Suppressor macrophage treated with lipopolysaccharide for 4 hours (primary cell): ENCODE measurements at places on chromosomes 16 and 17.
A peak's percentile ranks its signal among the peaks of the same experiment; 100 is the strongest.

DNA sequence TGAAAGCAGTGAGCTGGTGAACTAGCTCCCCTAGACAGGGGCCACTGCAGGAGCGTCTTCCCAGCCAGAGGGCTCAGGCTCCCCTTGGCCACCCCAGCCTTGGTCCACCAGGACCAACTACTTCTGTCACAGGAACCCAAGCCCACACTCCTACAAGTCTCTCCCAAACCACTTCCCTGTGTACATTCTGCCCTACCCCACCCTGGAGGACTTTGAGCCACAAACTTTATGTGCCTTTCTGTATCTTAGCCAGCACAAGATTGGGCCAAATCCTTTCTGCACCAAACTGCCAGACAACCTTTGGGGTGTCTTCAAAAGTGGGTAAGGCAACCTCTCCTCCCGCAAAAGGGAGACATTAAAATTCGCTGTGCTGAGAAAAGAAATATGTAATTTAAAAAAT is 31.6 kb downstream of the EFCAB5 start:
- no peak for DNase-seq

- peak; percentile 89 for DNase-seq
Observed at GRCh38 chr17:64074704-64075426, 54.4 kb upstream of the ICAM2 start.

GRCh38 chr17:79843816-79844800 is 4.9 kb upstream of the CBX4 start:
- DNase-seq, result peak; percentile 56

- peak; percentile 51 for DNase-seq
Observed at GRCh38 chr17:75078284-75079022, 9.3 kb upstream of the SLC16A5 start.

DNA sequence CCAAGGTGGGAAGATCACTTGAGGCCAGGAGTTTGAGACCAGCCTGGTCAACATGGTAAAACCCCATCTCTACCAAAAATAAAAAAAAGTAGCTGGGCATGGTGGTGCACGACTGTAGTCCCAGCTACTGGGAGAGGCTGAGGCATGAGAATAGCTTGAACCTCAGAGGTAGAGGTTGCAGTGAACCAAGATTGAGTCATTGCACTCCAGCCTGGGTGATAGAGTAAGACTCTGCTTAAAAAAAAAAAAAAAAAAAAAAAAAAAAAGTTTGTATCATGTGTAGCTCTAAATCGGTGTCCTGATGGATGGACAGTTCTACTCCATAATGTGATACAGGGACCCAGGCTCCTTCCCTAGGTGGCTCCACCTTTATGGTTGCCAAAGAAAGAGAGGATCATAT is 497.1 kb upstream of the RBFOX1 start:
- DNase-seq, result no peak

DNA sequence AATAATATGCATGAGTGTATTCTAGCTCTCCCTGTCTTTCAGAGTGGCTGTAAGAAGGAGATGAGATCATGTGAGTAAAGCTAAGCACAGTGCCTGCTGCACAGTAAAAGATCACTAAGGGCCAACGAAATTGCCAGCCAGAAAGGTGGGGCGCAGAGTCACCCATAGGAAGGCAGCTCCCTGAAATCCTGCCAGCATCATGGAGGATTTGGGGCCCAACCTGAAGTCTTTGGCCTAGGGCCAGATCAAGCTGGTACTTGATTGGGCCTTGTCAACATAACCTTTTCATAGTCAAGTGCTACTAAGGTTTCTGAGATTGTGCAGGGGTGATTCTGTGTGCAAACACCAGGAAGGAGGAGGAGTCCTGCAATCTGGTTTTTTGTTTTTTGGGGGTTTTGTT is 16.5 kb downstream of the SCNN1B start:
- no peak for DNase-seq

GRCh38 chr17:67315865-67316264 is 50.5 kb downstream of the PSMD12 start:
- peak; percentile 41 for DNase-seq

- no peak for DNase-seq
Observed at GRCh38 chr17:29299031-29299430, 5.1 kb upstream of the NUFIP2 start.

DNA sequence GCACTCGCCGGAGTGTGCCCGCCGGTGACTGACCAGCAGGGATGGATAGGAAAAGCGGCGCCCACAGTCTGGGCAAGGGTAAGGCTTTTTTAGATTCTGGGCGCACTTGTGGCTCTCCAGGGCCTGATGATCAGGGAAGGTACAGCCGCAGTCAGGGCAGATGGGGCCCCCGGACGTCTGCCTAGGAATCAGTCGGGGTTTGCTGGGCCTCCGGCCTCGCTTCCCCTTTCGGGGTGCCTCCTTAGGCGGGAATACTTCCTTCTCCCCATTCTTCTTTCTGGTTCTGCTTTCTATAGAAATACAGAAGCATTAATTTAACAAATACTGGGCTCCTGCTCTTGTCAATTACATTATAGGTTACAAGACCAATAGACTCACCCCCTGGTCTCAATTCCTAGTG is 5.0 kb downstream of the ZNF689 start:
- peak; percentile 39 for DNase-seq

- DNase-seq, result no peak
Observed at GRCh38 chr17:40072735-40073346, 10.1 kb downstream of the THRA start.

DNA sequence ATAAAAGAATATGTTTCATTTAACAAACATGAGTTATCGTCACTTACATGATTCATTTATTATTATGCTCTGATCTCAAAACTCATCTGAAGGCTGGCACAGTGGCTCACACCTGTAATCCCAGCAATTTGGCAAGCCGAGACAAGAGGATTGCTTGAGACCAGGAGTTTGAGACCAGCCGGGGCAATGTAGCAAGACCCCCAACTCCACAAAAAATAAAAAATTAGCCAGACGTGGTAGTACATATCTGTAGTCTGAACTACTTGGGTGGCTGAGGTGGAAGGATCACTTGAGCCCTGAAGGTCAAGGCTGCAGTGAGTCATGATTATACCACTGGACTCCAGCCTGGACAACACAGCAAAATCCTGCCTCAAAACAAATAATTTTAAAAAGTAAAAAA is 16.0 kb downstream of the APPBP2 start:
- no peak for DNase-seq

DNA sequence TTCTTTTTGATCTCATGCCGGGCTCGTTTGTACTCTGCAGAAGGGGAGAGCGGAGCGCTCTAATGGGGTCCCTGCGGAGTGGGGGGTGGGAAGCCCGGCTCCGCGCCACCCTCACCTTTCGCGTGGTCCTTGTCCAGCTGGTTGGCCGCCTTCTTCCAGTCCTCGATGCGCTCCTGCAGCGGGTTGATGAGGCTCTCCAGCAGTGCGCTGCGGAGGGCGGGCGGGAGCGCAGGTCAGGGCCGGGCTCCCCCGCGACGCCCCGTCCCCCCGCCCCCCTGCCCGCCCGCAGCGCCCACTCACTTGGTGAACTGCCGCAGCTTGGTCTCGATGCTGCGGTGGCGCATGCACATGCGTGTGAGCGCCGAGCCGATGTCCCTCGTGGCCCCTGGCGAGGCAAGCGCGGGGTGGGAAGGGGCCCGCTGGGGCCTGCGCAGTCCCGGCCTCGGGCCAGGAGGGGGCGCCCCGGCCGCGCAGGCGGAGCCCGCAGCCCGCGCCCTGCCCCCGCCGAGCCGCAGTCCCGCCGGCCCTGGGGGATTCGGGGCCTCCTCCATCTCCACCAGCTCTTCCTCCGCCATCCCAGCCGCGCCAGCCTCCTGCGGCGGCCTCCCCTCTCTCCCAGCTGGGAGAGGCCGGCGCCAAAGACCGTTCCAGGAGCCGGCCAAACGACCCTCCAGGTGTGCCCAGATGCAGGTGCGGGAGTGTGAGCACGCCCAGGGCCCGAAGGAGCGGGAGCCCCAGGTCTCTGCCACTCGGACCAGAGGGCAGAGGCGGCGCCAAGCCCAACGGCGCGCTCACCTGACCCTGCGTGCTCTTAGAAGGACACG is 6.0 kb downstream of the MTSS2 start:
- DNase-seq, result no peak

DNA sequence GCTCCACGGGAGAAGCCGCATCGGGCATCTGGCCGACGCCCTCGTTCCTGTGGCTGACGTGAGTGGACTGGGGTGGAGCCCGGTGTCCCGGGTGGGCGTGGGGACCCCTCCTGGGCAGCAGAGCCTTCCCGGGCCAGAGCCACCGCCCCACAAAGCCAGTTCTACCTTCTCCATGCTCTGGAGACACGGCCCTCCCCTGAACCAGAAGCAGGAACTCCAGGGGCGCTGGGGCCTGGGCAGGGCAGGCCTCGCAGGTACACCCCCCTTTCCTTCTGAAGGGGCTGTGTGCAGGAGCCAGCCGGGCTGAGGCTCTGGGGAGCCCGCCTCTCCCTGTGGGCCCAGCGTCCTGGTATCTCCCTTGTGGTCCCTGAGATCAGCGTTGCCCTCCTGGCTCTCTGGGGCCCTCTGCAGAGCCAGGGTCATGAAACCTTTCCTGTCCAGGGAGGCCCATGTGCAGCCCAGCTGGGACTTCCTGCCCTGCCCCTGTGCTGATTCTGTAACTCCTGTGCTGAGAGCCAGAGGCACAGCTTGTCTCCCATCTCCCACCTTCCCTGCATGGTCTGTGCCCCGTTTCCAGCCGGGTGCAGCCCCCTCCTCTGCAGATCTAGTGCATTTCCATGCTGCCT is 6.5 kb downstream of the PIGQ start:
- DNase-seq, result no peak

DNA sequence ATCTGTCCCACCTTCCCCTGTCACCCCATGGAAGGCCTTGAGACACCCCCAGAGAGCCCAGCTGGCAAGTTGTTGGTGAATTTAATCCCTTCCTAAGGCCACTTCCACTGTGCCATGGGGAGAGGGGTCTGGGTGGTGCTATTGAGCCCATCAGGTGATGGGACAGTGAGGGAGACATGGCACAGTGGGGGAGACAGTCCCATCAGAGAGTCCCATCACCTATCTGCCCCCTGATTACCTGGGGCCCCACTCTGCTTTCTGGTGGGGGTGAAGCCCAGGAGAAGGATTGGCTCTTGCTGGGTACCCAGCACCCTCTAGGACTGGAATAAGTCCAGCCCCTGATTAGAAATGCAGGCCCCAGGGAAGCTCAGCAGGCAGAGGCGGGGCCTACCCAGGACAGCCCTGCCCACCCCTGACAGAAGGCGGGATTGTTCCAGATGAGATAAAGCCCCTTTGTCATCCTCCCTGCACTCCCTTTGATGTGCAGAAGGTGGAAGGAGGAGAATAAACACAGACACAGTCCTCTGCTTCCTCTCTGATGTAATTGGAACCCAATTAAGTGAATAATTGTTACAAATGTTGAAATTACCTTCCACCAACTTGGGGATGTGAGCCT is 18.9 kb downstream of the TMEM132E start:
- DNase-seq, result no peak

- no peak for DNase-seq
Observed at GRCh38 chr16:82684256-82684655, 57.5 kb downstream of the CDH13 start.

DNA sequence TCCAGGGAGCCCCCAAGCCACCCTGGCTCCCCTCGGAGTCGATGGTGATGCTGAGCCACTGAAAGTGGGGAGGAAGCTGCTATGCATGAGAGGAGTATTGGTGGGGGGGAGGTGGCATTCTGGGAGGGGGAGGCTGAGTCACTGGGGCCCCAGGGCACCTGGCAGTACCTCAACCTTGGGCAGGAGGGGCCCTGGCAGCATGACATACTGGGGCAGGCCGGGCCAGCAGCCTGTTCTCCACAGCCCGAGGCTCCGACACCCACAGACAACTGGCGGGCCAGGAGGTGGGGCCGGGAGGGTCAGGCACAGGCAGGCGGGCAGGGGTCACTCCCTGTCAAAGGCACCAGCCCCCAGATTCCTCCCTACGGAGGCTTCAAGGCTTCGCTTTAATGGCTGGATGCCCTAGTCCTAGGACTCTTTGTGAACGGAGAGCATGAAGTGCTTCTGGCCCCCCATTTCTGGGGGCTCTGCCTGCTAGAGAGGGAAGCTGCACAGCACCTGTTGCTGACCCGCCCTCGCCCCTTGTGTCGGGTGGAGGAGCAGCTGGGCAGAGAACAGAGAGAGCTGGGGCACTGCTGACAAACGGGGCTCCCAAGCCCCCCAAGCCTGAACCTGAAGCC is 928 bp downstream of the CASKIN2 start:
- DNase-seq, result no peak

- no peak for DNase-seq
Observed at GRCh38 chr16:82626791-82627261, at the start of gene CDH13. CDH13 (plus strand) TSS chr16:82626969.

- no peak for DNase-seq
Observed at GRCh38 chr16:75225678-75226515, 7.1 kb downstream of the CTRB1 start.

DNA sequence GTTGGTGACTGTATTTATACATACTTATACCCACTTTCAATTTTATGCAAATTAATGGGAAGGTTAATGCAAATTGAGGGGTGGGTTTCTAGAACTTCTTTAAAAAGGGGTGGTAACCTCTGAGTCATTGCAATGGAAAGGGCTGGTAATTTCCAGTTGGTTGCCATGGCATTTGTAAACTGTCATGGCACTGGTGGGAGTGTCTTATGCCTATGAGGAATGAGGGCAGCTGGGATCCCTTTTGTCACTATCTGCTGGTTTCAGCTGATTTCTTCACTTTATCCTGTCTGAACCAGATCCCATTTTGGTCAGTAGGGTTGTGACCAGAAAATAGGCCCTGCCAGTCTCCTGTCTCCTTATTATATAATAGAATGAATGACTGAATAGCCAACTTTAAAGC is 1006.7 kb upstream of the GOT2 start:
- no peak for DNase-seq

GRCh38 chr17:57475796-57476195 is 219.5 kb downstream of the MSI2 start:
- no peak for DNase-seq

DNA sequence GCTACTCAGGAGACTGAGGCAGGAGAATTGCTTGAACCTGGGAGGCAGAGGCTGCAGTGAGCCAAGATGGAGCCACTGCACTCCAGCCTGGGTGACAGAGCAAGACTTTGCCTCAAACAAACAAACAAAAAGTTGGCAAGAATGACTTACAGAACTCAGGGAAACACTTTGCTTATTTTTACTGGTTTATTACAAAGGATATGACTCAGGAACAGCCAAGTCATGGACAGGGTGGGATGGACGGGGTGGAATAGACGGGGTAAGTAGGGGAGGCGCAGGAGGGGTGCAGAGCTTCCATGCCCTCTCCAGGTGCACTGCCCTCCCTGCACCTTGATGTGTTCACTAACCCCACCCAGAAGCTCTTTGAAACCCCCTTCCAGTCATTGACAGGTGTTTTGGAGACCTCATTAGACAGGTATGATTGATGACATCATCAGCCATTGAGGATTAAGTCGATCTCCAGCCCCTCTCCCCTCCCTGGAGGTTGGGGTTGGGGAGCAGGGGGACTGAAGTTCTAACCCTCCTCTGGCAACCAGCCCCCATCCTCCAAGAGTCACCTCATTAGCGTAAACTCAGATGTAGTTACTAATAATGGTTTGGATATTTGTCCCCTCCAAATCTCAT is 41.3 kb upstream of the ZCCHC14 start:
- no peak for DNase-seq

DNA sequence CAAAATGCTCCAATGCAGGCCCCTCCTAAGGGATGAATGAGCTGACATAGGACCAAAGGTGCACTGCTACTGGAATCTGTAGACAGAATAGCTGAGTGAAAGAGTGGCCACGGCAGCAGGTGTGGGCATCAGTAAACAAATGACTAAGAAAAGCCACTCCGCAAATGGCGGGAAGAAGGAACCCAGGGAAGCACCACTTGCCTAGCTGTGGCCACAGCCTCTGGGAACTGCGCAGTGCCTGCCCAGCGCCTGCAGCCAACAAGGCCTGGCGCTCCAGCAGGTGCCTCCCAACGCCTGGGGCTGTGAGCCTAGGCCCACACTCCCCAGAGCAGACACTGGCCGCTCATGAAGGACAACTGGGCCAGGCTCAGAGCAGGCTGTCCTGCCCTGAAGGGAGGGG is 11.8 kb downstream of the PEMT start:
- no peak for DNase-seq

GRCh38 chr17:17557796-17558195 is 33.7 kb downstream of the PEMT start:
- no peak for DNase-seq
